ENCODE measurements at places on chromosomes 12 and 14.

- no peak for DNase-seq
These were observed 366.0 kb downstream of the ZFP36L1 start for GRCh38 chr14:68426661-68427549.

- DNase-seq, result no peak
These were observed 798 bp upstream of the RASAL1 start for GRCh38 chr12:113136128-113136989.

GRCh38 chr12:25764409-25764808, 194.1 kb upstream of the RASSF8 start:
- no peak for DNase-seq

DNA sequence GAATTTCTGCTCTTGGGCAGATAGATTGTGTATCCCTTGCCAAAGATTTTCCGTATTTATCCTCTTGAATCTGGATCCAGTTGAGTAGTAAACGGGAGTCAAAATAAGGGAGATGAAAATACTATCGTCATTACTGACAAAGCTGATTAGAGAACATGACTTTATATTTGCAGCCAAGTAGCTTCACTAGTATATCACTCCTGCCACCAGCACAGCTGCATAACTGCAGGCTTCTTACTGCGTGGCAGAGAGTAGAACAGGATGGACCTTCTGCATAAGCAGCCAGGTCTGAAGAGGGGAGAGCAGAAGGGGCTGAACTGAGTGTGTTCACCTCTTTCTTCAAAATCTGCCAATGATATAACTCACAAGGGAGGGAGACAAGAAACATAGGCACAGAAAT, 283.7 kb downstream of the FBXL14 start:
- DNase-seq, result no peak

GRCh38 chr14:90579088-90579487, 182.3 kb downstream of the CALM1 start:
- no peak for DNase-seq

DNA sequence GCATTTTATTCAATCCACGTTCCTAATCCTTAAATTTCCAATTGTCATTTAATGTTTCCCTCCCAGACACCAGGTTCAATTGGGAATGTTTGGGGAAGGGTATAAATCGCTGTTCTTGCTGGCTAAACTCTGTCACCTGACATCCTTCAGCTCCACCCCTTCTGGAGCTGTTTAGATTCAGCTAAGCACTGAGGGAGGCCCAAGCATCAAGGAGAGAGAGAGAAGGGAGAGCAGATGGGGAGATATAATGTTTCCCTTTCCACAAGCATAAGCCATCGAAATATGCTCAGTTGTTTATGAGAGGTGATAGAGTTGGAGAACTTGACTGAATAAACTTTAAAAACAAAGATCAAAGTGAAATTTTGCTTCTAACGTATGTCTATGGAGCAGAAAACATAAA, 1.8 kb downstream of the ABCC9 start:
- no peak for DNase-seq

- DNase-seq, result no peak
These were observed 70.8 kb upstream of the TMCC3 start for GRCh38 chr12:94721173-94721572.

DNA sequence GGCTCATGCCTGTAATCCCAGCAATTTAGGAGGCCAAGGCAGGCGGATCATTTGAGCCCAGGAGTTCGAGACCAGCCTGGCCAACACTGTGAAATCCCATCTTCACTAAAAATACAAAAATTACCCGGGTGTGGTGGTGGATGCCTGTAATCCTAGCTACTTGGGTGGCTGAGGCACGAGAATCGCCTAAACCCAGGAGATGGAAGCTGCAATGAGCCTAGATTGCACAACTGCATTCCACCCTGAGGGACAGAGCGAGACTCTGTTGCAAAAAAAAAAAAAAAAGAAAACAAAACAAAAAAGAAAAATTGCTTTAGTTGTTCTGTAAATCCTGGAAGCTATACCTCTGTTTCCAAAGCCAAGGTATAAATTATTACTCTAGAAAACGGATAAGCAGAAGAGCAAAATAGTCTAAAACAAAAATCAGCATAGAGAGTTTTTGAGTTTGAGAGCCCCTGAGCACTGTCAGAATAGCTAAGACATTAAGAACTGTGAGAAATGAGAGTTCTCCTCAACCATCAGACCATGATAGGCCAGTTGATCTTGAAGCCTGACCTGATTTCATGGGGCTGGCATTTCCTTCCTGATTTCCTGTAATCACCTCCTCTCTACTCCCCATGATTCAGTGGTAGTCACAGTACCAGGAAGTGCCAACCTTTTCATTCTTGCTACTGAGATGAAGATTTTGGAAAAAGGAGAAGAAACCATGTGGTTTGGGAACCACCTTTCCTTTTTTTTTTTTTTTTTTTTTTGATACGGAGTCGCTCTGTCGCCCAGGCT, 31.7 kb downstream of the ATP2A2 start:
- no peak for DNase-seq

DNA sequence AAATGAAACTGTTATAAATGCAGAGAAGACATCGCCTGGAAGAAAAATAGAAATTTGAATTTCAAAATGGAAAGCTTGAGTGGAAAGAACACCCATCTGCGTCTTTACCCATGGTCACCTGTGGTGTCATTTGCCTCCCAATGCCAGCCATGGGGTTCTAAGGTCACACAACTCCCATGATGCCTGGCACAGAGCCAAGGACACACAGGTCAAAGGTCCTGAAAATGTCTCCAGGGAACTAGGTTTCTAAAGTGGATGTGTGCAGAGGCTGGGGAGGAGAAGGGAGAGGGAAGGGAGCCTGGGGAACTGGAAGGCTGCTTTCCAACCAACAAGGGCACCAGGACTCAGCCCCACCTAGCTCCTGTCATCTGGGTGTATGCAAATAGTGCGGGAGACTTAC, 724.0 kb upstream of the TMEM132C start:
- DNase-seq, result no peak

- no peak for DNase-seq
These were observed 24.1 kb upstream of the BICDL1 start for GRCh38 chr12:119964929-119965328.

DNA sequence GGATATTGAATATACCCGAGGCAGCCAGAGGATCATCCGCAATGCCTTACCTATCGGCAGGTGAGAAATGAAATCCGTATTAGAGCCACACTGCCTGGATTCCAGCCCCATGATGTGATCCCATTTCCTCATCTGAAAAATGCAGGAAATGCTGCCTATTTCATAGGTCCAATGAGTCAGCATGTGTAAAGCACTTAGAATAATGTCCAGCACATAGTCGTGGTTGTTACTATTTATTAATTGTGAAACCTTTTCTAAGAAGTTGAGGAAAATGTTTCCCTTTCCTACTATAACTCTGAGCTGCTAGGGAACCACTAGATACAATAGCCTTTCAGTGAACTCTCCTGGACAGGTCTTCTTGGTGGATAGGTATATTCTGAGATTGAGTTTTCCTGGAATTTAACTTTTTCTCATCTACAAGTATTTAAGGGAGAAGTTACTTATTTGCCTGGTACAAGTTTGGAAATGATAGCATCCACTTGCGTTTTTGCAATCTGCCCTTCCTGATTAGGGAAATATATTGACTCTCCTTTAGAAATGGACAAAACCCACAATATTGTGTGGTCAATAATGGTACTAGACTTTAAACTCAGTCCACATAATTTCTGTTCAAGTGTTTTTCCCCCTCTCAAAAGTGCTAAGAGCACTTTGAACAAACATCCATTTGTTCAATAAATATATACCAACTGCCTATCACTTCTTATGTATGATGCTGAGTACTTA, 12.2 kb downstream of the POLR3B start:
- no peak for DNase-seq

- DNase-seq, result no peak
These were observed 84.4 kb upstream of the NEDD1 start for GRCh38 chr12:96822641-96823040.

GRCh38 chr12:109467978-109468676, 9.0 kb downstream of the KCTD10 start:
- DNase-seq, result no peak

GRCh38 chr14:92465353-92466055, 48.1 kb upstream of the RIN3 start:
- no peak for DNase-seq

- DNase-seq, result no peak
These were observed 147.5 kb downstream of the CFAP54 start for GRCh38 chr12:96636895-96637294.

DNA sequence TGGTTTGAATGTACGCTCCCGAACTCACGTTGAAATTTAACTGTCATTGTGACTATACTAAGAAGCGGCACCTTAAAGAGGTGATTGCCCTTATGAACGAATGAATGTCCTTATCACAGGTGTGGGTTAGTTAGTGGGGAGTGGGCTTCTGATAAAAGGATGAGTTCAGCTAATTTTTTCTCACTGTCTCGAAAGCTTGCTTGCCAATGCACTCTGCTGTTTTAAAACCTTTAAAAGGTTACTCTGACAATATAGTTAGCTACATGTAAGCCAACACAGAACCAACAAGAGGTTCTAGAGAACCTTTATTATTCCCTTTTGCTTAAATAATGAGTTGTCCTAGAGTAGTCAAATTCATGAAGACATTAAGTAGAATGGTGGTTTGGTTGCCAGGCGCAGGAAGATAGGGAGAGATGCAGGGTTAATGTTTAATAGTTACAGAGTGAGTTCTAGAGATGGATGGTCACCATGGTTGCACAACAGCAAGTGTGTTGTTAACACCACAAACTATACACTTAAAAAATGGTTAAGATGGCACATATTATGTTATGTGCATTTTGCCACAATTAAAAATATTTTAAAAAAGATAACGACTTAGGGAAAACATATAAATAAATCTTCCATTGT, 26.3 kb downstream of the RTN1 start:
- DNase-seq, result no peak

DNA sequence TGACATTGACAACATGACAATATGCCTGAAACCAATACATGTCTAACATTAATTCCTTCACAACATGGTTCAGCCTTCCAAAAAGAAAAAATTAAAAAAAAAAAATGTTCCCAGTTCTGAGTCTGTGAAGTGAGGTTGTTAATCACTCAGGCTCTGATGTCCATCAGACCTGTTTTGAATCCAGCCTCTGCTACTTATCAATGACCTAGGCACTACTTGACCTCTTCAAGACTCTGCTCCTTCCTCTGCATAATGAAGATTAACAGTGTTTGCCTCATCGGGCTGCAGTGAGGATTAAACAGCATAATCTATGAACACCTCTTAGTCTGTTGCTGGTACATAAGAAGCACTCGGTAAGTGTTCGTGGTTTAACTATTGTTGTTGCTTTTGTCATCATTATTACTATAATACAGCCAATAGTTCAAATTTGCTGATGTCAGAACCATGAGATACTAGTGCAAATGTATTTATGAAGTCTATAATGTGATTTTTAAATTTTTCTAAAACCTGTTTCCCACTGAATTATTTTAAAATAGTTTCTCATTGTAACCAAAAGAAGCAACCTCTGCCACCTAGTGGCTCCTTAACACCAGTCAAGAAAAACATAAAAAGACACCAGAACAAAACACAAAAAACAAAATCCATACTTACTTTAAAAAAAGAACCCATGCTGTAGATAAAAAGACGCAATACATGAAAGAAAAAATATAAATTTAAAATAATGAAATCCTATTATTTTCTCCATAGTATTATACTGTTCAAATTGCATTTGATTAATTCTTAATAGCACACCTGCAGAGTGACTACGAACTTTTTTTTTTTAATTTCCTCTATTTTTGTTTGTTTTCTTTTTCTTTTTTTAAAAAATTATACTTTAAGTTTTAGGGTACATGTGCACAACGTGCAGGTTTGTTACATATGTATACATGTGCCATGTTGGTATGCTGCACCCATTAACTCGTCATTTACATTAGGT, 20.3 kb upstream of the TMX1 start:
- DNase-seq, result peak; percentile 63

- DNase-seq, result no peak
These were observed 637 bp downstream of the ACVRL1 start for GRCh38 chr12:51907856-51908425.

- no peak for DNase-seq
These were observed 1127.4 kb downstream of the LRFN5 start for GRCh38 chr14:42734041-42734440.

GRCh38 chr12:108302016-108302402, 37.1 kb downstream of the CMKLR1 start:
- no peak for DNase-seq

GRCh38 chr14:99395909-99396530, 84.6 kb downstream of the SETD3 start:
- peak; percentile 9 for DNase-seq

- DNase-seq, result no peak
These were observed 8.8 kb upstream of the KRT74 start for GRCh38 chr12:52582486-52582885.

DNA sequence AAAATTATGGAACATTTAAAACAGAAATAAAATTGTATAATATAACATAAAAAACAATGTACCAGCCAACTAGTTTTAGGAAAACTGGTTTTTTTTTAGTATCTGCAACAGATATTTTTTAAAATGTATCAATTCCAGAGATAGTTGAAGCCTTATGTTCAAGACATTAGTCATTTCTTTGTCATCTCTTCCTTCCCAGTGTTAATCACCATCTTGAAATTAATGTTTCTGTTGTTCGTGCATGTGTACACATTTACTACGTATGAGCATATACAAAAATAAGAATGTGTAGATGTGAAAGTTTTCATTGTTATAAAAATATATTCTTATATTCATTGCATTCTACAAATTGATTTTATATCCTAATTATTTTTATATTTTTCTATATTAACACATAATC, 1062.1 kb downstream of the SLC6A15 start:
- no peak for DNase-seq

DNA sequence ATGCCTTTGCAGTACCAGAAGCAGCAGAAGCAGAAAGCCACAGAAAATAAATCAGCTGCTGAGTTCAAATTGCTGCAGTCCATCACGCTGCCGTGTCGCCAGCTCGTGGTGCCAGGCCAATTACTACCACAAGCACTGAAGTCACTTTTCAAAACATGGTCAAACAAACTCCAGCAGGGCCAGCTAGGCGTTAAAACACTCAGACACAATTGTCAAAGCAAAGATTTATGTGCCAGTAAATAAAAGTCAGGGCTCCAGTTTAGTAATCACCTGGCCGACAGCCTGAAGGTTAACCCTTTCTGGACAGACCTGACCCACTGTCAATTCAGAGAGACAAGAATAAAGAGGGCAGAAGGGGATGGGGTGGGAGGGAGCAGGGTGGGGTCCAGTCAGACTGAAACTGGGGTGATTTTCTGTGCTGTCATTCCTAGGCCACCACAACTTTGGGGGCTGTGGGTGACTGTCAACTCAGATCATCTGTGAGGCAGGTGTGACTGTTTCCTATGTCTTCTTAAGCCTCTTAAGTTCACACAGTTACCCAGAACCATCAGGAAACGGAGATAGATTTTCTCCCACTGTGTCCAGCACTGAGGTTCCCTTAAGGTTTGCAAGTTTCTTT, 109.8 kb upstream of the FUT8 start:
- DNase-seq, result no peak

Data from cerebellar cortex (tissue), 1 donor.